ENCODE measurements at places on chromosomes 1 and 21. TPM values are rescaled to one million over a fixed set of nuclear protein-coding genes. Genes with fewer than 3 reads are reported as not detected.
A peak's percentile ranks its signal among the peaks of the same experiment; 100 is the strongest.

DNA sequence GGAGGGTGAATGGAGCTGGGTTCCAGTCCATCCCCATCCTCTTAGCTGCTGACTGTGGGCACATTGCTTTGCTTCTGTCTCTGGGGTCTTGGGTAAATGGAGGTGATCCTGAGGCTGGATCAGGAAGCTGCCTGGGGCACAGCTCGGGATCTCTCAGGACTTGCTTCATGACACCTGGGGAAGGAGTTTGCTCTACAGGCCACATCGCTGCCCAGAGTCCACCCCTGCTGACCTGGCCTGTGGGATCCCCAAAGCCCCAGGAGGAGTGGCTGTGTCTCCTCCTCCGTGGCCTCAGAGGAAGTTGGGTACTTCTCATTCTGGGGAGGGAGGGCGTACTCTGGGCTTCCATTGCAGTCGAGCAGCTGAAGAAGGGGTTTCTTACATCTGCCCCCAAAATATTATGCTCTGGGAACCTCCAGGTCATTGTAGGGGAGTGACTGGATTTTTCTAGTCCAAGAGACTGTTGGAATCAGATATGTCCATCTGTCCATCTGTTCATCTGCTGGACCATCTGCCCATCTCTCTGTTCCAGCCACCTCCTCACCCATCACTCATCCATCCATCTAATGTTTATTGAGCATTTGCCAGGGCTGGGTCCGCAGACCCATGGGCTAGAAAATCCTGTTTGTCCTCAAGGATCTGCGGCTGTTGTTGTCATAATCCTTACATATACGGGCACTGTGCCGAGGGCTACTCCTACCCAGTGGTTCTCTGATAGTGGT, 45.9 kb downstream of the ARHGEF10L start:
- no peak for DNase-seq

GBP4 gene
- 0.01 TPM for polyA plus RNA-seq

PTPN22 gene
- 0.07 TPM for polyA plus RNA-seq

GRCh38 chr1:31084782-31085569, 19.5 kb upstream of the PUM1 start:
- no peak for DNase-seq

GRCh38 chr1:1128454-1129139, 12.7 kb upstream of the C1orf159 start:
- DNase-seq, result no peak

FAM72D gene
- polyA plus RNA-seq, result 1.1 TPM

DNA sequence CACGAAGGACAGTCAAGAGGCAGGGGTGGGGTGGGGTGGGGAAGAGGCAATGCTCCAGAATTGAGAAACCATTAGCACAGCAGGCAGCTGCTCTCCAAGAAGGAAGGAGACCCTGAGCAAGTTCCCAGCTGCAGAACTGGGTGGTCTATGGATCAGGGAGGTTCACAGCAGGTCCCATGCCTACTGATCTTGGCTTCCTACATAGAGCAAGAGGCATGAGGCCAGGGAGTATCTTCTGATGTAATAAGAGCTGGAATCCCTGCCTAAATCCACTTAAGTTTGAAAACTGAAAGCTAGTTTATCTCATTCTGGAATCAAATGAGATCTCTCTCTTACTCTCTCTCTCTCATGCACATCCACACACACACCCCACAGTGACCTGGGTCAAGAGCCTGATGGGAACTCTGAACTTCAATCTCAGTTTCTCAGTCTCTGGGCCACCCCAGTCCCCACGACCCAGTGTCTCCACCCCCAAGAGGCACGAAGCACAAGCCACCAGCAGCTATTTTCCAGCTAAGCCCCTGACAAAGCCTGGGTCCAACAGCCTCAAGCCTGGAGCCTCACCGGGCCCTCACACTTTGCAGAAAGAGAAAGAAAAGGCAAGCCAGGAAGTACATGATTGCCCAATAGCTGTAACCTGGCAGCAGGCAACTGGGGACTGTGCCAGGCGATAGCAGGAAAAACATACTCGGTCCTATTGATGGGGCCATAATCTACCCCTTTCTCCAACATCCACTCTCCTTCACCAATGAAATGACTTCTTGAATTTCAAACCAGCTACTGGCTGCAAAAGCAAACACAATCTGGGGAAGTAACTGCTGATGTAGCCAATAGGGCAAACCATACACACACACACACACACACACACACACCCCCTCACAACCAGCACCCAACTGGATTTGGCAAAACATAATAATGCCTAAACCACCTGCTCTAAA, 2.2 kb downstream of the NUAK2 start:
- DNase-seq, result no peak

GRCh38 chr1:39167632-39168209, 36.8 kb upstream of the MACF1 start:
- no peak for DNase-seq

SELL gene
- polyA plus RNA-seq, result 0.03 TPM

- no peak for DNase-seq
Observed at GRCh38 chr1:191889623-191890003, 268.6 kb upstream of the RGS18 start.

NTMT2 gene
- not detected for polyA plus RNA-seq

DNA sequence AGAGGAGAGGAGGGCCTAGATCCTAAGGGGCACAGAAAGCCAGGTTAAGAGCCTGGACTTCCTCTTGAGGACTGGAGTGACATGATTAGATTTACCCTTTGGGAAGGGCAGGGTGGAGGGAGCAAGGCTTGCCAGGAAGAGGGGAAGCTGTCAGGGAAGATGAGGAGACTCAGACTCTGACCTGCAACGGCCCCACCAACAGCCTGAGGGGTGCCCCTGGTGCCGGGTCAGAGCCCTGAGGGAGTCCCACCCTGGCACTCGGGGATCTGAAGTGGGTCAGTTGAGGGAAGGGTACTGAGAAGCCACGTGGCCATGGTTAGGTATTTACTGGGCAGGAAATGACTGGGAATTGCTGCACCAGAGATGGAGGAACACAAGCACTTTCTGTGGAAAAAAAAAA, 9.8 kb downstream of the ECE1 start:
- no peak for DNase-seq

DNA sequence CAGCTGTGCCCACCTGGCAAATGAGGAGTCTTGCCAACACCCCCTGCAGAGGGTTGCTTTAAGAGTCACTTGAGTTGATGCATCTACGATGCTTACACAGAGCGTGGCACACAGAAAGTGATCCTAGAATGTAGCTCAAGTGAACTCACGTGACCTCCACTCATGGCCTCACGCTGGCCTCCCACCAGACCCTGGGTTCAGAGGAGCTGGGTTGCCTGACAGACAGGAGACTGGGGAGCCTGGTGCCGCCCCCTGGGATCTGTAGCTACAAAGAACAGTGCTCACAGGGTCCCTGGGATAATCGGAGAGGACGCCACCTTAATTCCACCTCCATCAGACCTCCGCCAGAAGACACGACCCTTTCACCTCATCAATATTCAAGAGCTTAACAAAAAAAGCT, 81.4 kb upstream of the CASZ1 start:
- DNase-seq, result no peak

GRCh38 chr1:23567629-23567995, 8.3 kb upstream of the ID3 start:
- no peak for DNase-seq

DNA sequence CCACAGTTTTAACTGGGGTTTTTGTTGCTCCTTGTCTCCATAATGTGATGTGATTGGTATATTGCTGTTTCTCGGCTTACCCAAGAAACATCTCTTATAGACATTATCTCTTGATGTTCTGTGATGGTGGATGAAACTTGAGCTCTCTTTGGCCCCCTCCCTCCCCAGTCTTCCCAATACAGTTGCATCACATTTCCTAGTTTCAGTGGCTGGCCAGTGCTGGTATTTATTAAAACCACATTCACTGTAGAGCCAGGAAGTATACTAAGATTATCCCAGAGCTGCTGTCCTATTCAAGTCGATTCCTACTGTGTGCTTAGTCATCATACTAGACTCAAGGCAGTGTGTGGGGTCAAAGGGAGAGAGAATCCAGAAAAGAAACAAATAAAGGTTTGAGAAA, 244.4 kb downstream of the KAZN start:
- no peak for DNase-seq

KRTAP10-12 gene
- not detected for polyA plus RNA-seq

F13B gene
- polyA plus RNA-seq, result not detected

RGS8 gene
- not detected for polyA plus RNA-seq

- no peak for DNase-seq
Observed at GRCh38 chr1:16099412-16099811, 26.0 kb upstream of the FAM131C start.

TSTD1 gene
- 128 TPM for polyA plus RNA-seq

DNA sequence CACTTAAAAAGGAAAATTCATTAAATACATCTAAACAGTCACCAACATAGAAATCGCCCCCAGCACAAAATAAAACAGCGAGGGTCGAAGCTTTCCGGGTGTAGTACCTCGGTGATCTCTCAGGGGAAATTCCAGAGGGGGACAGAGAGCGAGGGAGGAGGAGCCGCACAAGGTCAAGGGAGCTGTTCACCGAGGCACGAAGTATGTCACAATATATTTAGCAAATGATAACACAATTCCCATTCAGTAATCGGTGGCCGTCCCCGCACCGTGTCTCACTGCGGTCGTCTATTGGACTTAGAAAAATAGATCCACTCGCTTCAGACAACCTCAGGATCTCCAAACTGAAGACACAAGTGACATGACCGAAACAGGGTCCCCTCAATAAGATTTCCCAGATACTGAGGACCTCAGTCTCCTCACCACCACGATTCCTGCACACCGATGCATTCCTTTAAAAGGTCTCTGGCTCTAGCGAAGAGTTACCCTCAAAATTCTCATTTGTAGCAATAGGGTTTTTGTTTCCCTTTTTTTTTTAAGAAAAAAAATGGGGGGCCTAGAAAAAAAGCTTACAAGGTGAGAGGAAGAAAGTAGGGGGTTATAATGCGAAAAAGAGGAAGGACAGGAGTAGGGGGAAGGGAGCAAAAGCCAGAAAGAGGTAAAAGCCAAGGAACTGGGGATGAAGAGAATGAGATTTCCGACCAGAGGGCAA, 1.1 kb downstream of the LPGAT1 start:
- no peak for DNase-seq

DNA sequence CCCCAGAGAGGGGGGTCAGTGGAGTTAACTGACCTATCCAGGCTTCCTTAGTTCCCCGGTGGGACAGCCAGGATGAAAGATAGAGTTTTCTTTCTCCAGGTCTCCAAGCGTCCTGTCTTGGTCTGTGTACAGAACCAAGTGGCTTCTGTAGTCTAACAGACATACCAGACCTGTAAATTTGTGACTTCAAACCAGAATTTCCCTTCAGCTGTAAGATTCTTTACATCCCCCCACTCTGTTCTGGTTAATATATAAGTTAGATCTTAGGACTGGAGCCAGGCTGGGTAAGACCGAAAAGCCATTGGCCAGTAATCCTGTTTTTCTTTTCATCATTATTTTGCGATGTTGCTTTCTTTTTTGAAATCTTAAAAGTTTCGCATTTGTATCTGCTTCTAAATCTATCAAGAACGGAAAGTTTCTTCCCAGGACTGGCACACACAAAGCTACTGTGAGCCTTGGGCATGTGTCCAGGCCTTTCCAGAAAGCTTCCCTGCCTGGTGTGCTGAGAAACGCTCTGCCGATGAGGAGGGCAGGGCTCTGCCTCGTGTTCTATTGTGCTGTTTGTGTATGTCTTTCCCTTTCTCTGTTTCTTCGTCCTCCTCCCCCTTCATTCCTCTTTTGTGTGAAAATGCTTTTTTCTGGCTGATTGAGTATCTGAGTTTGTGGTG, 72.3 kb downstream of the RGL1 start:
- DNase-seq, result no peak

NHLH2 gene
- 0.21 TPM for polyA plus RNA-seq

GRCh38 chr1:8090241-8090702, 64.2 kb upstream of the ERRFI1 start:
- peak; percentile 52 for DNase-seq

DNA sequence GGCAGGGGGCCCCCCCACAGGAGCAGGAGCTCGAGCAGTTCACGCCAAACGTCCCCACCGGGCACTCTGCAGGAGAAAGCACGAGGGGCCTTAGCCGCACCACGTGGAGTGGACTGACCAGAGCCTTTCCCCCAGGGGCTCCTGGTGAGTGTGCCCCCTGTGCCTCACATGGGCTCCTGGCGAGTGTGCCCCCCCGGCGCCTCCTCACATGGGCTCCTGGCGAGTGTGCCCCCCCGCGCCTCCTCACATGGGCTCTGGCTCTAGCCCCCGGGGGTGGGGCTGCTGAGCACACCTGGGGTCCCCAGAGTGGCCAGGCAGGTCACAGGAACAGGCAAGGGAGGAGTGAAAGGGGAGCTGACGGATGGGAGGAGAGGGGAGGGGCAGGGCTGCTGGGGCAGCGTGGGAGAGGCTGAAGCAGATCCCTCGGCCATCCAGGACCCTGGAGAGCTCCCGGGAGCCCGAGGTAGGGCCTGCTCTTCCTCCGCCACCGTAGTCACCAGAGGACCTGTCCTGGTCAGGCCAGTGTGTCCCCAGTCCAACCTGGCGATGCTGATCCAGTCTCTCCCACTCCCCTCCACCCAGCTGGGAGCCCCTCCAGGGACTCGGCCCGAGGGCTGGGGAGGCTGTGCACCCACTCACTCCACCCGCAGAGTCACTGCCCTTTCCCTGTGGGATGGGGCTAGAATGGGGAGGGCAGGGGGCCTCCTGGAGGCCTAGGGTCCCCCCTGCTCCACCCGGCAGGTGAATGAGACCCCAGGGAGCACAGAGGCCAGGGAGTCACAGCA, 47.6 kb downstream of the ARHGEF16 start:
- DNase-seq, result no peak

GRCh38 chr1:147072482-147073432, 99.5 kb downstream of the PRKAB2 start:
- no peak for DNase-seq

DNA sequence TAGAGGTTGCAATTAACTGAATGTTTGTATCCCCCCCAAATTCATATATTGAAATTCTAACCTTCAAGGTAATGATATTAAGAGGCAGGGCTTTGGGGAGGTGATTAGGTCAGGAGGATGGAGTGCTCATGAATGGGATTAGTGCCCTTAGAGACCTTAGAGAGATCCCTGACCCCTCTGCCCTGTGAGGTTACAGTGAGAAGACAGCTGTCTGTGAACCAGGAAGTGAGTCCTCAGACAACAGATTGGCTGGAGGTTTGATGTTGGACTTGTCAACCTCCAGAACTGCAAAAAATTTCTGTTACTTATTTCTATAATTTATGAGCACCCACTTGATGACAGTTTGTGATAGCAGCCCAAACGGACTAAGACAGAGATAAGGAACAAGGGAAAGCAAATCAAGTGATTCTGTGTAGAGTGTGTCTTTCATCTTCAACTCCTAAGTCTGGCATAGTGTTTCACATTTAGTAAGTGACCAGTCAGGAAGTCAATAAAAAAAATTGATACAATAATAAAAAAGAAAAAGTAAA, 30.0 kb upstream of the RWDD3 start:
- no peak for DNase-seq

All from keratinocyte (primary cell).